DMS 273 treated with DMSO at 0.1 percent for 48 hours (cell line): ENCODE measurements at places on chromosomes 13 and 19.

GRCh38 chr13:66492479-66492878, 737.7 kb downstream of the PCDH9 start:
- DNase-seq, result no peak

DNA sequence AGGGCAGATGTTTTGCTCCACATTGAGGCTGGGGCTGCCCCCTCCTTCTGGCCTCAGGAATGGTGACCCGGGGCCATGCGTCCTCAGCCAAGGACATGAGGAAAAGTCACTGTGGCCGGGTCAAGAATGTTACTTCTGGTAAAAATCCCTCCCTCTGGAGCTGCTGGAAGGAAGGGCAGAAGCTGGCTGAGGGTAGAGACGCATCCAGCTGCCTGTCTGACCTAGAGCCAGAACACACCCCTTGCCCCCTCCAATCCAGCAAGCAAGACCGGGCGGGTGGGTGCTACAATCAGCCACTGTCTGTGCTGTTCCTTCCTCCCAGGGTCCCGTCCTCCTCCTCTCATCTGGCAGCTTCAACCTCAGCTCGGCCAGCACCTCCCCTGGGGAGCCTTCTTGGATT, 59.0 kb downstream of the PTPRS start:
- DNase-seq, result no peak

DNA sequence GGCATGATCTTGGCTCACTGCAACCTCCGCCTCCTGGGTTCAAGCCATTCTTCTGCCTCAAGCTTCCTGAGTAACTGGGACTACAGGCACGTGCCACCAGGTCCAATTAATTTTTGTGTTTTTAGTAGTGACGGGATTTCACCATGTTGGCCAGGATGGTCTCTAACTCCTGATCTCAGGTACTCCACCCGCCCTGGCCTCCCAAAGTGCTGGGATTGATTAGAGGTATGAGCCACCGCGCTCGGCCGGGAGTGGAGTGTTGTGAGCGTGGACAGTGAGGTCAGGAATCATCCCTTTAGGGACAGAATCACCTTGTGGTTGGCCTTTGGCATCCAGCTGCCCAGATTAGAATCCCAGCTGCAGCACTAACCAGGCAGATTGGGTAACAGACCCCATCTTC, 10.3 kb downstream of the RRAS start:
- no peak for DNase-seq

DNA sequence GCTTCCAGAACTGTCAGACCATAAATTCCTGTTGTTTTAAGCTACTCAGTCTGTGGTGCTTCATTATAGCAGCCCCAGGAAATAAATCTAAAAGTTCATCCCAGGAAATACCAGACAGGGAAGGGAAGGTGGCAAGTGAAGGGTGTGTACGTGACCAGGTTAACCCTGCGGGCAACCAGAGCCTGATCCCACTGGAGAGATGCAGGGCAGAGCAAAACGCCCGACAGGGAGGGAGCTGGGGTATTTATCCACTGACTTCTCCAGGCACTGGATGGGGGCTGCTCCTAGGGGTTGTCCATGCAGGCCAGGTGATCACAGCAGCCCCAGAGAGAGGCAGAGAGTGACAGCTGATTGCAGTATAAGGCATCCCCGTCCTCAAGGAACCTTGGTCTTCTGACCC, 150.9 kb downstream of the CACNA1A start:
- no peak for DNase-seq

GRCh38 chr13:32173881-32174280, 141.3 kb downstream of the ZAR1L start:
- no peak for DNase-seq

GRCh38 chr13:45541806-45542205, 73.7 kb downstream of the ERICH6B start:
- DNase-seq, result no peak

- DNase-seq, result no peak
These were observed 68.3 kb upstream of the DACH1 start for GRCh38 chr13:71935166-71935840.
